ENCODE measurements at places on chromosomes 2 and 18.

- DNase-seq = no peak
These were observed 20.6 kb upstream of the HAAO start for GRCh38 chr2:42812899-42813479.

DNA sequence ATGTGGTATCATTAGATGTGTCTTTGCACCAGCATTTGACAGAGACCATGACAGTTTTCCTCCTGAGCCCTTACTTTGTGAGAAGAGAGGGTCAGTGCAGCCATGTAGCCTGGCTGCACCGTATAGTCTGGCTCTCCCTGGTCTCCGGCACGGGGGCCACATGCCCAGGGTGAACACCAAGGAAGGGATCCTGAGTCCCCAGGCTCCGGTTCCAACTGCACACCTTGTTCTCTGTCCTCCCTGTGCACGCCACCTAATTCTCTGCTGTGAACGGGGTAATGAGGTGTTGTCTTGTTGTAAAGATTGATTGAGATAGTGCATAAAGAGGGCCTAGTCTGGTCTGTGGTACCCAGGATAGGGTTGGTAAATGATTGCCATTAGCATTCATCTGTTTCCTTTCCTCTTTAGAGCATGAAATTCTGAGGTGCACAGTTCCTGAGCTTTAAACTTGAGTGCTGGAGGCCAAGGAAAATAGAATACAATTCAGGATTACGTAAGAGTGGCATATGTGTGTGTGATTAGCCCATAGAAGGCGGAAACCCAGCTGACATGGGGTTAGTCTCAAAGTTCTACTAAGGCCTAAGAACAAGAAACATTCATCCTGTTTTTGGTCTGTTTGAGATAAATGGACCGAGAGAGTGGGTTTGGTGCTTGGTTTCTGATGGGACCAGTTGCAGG, 55.5 kb downstream of the NCK2 start:
- no peak for DNase-seq

- DNase-seq = no peak
These were observed 269.1 kb downstream of the ZNF385B start for GRCh38 chr2:179592167-179592936.

DNA sequence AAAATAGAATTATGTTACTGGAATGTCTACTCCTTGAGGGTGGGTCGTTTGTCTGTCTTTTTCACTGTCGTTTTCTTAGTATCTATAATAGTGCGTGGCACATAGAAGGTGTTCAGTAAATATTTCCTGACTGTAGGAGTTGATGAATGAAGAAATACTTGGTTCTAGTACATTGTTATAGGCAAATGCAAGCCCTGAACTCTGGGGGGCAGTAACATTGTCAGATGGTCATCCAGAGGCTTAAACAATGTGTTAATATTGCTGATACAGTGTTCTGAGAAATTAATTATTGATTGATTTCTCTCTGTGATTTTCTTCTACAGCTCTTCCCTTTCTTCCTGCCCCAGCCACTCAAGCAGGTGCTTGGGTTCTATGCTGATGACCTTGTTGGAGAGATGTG, 24.4 kb upstream of the THOC1 start:
- DNase-seq = no peak

GRCh38 chr18:32201948-32202672, 12.3 kb downstream of the MEP1B start:
- DNase-seq = no peak

- DNase-seq = peak; percentile 52
These were observed 35.9 kb downstream of the ADI1 start for GRCh38 chr2:3483227-3483985.

DNA sequence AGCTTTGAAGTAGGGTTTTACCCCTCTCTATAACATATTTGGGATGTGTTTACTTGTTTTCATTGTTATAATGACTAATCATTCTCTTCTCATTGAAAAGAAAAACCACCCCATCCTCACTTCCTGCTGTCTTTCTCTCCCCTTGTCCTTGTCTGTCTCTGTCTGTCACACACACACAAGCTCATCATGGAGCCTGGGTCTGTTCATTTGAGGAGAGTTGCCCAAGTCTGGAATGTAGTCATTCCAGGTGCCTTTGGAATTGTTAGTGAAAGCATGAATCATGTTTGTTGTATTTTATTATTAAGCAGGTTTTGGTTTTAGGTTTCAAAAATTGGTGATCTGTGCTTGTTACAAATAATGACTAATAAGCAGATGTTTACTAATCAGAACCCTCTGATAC, 133.5 kb upstream of the IL1R2 start:
- no peak for DNase-seq

DNA sequence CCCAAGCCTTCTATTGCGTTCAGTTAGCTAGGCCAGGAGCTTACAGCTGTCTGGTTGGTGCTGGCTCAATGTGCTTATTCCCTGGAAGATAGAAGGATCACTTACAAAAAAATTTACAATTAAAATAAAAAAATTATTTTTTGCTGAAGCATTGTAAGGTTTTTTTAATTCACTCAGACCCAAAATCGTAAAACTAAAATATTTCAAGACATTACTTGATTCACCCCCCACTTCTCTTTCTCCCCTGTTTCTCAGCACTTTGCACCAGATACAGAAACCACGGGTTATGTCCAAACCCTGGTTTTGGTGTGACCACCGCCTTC, 911 bp upstream of the PTPRM start:
- DNase-seq = no peak

DNA sequence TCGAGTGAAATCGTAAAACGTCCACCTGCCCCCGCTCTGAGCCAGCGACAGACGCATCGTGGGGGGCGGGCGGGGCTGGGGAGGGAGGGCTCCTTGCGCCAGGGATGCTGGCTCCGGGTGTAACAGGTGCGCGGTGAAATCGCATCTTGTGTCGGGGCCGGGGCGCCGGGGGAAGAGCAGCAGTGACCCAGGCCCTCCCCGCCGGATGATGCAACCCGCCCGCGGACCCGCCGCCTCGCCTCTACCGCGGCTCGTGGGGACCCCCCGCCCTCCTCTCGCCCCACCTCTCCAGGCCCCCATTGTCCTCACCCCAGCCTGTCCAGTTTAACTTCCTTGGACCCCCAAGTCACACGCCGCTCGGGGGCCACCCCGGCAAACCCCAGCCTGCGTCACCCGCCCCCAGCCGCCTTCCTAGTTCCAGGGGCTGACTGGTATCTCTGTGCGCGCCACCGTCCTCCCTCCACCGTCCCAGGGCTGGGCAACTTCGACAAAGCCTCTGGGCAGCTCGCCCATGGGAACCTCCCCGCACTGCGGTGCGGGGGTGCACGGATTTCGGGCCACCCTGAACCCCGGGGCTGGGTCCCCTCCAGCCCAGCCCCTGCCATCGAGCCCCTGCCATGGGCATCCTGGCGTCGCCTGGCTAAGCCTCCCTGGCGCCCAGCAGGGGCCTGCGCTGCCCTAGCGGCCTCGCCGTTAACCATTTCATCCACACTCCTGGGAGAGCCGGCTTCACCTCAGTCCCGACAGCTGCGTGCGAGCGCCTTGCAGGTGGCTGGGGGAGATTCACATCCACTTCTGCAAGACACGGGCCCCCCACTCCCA, 799 bp upstream of the KIF1A start:
- no peak for DNase-seq

GRCh38 chr18:70292628-70293027, 3.8 kb downstream of the SOCS6 start:
- DNase-seq = no peak

GRCh38 chr2:119283873-119284331, 60.3 kb downstream of the STEAP3 start:
- DNase-seq = no peak

DNA sequence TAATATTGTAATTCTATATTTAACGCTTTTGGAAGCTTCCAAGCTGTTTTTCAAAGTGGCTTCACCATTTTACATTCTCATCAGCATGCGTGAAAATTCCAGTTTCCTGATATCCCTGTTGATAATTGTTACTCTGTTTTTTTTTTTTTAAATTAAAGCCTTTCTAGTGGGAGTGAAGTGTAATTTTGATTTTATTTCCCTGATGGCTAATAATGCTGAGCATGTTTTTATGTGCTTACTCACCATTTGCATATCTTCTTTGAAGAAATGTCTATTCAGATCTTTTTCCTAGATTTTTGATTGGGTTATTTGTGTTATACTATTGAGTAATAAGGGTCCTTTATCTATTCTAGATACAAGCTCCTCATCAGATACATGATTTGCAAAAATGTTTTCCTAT, 382.8 kb upstream of the HS6ST1 start:
- DNase-seq = no peak

- no peak for DNase-seq
These were observed 142.2 kb downstream of the ESCO1 start for GRCh38 chr18:21458310-21458709.

DNA sequence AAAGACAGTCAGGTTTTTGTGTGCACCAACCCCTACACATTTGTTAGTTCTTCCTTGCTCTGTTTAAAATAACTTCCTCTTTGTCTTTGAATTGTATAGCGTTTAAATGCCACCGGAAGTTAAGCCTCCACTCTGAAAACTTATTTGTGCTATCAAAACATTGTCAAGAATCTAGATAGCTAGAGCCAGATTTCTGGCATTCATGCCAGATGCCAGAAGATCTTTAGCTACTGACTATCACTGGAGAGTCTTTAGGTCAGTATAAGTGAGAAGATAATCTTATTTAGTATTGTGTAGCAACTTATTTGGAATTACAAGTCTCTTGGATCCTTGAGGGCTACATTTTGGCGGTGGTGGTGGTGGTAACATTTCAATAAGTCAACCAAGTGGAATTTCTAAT, 63.4 kb upstream of the ADAM23 start:
- no peak for DNase-seq

GRCh38 chr2:202632682-202633290, 2.0 kb upstream of the FAM117B start:
- no peak for DNase-seq

Measured in CD4-positive, alpha-beta T cell treated with Interleukin-15 for 4 hours (primary cell).